GF-D8 (cell line): ENCODE measurements at places on chromosomes 6 and 20.

DNA sequence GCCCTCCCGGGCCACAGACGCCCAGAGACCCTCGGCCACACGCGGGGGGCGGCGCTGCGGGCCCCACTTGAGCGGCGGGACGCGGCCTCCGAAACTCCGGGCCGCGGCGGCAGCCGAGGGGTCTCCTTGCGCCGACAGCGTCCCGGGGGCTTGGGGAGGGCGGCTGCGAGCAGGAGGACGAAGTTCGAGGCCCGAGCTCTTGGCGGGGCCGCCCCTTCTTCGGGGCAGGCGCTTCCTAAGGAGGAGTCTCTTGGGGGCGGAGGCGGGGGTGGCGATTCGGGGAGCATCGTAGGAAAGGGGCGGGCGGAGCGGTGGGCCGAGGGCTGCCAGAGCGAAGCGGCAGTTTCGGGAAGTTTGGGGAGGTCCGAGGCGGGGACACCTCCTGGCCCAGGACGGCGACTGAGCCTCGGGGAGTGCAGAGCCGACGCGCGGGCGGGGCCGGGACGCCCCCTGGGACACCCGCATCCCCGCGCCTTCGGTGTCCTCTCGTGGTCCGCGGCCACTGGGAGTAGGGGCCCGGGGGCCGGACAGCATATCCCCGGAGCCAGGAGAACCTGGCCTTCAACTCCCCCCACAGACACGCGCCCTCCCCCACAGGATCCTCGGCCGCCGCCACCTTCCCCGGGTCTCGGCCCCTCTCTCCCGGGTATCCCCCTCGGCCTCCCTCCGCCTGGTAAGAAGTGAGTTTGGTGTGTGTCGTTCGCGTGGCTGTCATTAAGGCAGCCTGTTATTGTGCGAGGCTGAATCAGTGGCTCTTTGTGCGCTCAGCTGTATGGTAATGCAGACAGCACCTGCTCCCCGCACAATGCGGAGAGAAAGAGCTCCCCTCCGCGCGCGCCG is 613 bp upstream of the DLL1 start:
- DNase-seq: no peak

GRCh38 chr6:10259671-10260070 is 155.2 kb downstream of the TFAP2A start:
- DNase-seq: no peak

GRCh38 chr20:1209447-1210387 is 6.5 kb downstream of the C20orf202 start:
- DNase-seq: no peak

DNA sequence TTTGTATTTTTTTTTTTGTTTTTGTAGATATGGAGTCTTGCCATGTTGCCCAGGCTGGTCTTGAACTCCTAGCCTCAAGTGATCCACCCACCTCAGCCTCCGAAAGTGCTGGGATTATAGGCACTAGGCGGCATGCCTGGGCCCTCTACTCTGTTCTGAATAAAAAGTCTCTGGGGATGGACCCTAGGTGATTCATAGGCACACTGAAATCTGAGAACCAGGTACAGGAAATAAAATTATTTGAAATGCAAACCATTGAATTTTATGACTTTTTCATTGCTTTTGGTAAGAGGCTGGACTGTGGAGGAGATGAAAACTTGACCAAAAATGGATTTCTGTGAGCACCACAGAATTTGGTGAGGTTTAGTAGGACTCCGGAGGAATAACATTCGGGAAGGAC is 117.5 kb downstream of the PRIM2 start:
- no peak for DNase-seq

- DNase-seq: peak; percentile 79
Measured at GRCh38 chr6:28489366-28490204, 26.0 kb downstream of the GPX6 start.

GRCh38 chr6:143155681-143156080 is 95.0 kb downstream of the AIG1 start:
- no peak for DNase-seq

DNA sequence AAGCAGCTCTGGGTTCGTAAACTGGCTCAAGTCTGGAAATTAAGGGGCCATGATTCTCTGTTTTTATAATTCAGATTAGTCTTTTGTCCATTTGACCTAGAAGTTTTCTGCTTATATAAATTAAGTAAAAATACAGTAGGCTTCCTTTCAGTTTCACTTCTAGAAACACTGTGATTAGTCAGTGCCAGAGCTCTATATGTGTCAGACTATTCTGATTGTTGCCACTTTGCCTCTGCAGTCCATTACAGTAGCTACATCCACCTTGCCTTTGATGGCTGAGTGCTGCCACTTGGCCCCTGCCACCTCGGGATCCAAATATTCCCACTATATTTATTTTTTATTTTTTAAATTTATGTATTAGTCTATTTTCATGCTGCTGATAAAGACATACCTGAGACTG is 7.9 kb downstream of the ZC2HC1B start:
- DNase-seq: no peak

- no peak for DNase-seq
Measured at GRCh38 chr6:52647199-52647598, 23.7 kb upstream of the TMEM14A start.

GRCh38 chr6:15349379-15349778 is 103.5 kb downstream of the JARID2 start:
- DNase-seq: no peak

DNA sequence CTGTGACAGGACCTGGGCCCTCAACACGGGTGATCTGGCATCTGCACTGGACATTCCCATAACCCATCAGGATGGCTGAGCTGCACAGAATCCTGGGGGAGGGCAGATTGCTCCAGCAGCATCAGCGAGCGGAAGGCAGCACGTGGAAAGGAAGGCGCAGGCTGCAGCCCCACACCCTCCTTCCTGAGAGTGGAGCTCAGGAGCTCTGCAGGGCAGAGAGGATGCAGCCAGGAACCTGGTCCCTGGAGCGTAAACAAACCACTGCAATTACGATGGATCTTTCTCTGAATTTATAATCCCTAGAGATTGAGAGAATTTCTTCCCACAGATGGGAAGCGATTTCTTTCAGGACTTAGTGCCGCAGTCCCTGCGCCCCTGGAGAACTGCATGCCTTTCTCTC is 39.7 kb upstream of the EMILIN3 start:
- DNase-seq: no peak

DNA sequence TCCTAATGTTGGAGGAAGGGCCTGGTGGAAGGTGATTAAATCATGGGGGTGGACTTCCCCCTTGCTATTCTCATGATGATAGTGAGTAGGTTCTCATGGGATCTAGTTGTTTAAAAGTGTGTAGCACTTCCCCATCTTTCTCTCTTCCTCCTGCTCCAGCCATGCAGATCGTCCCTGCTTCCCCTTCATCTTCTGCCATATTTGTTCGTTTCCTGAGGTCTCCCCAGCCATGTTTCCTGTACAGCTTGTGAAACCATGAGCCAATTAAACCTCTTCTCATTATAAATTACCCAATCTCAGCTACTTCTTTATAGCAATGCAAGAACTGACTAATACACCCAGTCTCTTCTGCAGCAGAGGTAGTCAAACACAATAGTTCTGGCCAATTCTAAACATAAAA is 5.4 kb downstream of the EPM2A start:
- DNase-seq: peak; percentile 71

DNA sequence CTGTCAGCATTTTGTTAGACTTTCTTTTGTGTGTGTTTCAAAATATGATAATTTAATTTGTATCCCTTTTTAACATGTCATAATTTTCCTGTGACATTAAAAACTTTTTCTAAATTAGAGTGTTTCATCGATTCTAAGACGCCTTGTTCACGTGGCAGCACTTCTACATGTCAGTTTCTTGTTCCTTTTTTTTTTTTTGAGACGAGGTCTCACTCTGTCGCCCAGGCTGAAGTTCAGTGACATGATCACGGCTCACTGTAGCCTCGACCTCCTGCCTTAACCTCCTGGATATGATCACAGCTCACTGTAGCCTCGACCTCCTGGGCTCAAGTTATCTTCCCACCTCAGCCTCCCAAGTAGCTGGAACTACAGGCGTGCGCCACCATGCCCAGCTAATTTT is 27.6 kb upstream of the ADRM1 start:
- no peak for DNase-seq

- DNase-seq: no peak
Measured at GRCh38 chr6:69022993-69023392, 387.9 kb downstream of the ADGRB3 start.

- no peak for DNase-seq
Measured at GRCh38 chr6:148037496-148037895, 305.1 kb upstream of the SASH1 start.
